Urothelium cell line (cell line): ENCODE measurements at places on chromosomes 2 and 18.

GRCh38 chr18:23900994-23901393 is 113.6 kb upstream of the TTC39C start:
- DNase-seq, result no peak

DNA sequence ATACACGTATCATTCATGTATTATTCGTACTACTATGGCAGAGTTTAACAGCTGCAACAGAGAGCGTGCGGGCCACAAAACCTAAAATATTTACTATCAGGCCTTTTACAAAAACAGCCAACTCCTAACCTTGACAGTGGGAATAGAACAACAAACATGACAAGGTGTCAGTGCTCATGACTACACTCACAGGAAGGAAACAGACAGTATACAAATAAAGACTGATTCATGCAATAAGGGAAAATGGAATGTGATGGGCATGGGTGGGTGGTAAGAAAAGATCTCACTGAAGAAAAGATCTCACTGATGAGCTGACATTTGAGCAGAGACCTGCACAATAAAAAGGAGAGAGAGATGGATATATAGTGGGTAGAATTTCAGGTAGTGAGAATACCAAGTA is 347.8 kb downstream of the ALK start:
- DNase-seq, result no peak

GRCh38 chr2:167862782-167863181 is 384.6 kb downstream of the STK39 start:
- DNase-seq, result peak; percentile 46

GRCh38 chr2:20129331-20130159 is 78.1 kb upstream of the LAPTM4A start:
- DNase-seq, result no peak

DNA sequence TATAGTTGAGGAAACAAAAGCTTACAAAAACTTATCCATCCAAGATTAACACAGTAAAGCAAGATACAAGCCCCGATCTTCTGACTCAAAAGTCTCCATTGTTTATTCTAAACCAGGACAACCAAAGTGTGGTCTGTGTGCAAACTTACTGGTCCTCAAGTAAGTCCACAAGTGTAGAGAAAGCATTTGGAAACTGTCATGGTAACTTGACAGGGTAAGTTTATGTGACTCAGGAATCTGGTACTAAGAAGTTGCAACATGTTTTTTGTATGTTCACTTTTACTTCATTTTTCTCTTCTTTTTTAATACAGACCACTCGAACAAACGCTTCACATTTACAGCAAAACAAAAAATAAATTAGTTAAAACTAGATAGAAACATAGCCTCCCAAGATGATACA is 9.4 kb downstream of the MBD2 start:
- DNase-seq, result no peak

- DNase-seq, result no peak
Measured at GRCh38 chr2:55147041-55147440, 85.1 kb downstream of the CLHC1 start.

GRCh38 chr18:73879328-73879727 is 268.3 kb downstream of the FBXO15 start:
- DNase-seq, result no peak

DNA sequence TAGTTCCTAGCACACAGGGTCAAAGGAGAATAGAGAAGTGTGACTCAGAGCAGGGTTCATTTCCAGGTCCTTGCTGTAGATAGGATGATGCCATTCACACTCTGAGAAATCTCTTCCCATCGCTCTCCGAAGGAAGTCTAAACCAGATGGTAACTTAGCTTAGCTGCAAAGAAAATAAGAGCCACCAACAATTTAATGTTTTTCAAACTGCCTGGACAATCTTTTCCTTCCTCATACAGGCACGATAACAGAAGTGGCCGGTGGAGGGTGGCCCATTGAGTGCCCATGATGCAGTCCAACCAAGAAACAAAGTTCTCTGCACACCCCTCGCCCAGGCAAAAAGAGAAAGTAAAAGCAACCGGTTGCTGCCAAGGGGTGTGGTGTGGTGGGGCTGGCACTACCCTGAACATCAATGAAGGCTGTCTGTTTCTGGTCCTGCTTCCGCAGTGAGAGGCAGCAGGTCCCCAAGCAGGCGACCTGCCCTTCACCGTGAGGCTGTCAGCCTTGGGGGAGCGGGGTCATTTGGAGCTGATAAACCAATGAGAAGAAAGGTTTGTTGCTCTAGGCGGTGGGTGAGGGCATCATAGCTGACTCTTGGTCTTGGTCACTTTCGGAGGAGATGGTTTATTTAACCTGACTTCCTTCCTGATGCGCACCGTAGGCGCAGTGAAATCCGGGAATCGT is 105.6 kb upstream of the CD302 start:
- no peak for DNase-seq

GRCh38 chr2:165745916-165746315 is 48.1 kb downstream of the GALNT3 start:
- no peak for DNase-seq

DNA sequence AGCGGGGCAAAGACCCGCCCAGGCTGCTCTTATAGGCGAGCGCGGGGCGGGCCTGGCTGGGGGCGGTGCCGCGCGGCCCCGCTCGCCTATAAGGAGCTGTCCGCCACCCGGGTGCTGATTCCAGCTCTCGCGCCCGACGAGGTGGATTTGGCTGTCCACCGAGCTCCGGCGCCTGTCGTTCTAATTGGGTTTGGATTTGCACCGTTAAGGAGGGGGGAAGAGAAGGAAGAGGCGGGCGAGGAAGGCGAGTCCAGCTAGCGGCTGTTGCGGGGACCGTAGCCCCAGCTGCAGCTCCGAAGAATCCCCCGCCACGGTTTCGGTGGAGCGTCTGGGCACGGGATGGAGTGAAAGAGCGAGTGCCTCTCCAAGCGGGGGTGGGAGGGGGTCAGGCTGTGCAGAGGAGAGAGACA is at the start of gene CNTNAP5:
Gene CNTNAP5, plus strand, starts transcription at position 117 of the 410 bp plus-strand sequence. CDS start 364 bp downstream, outside the sequence.
- DNase-seq, result peak; percentile 92

GRCh38 chr18:68181956-68182355 is 533.0 kb downstream of the TMX3 start:
- DNase-seq, result no peak

- no peak for DNase-seq
Measured at GRCh38 chr2:13030606-13031005, 313.9 kb downstream of the TRIB2 start.

DNA sequence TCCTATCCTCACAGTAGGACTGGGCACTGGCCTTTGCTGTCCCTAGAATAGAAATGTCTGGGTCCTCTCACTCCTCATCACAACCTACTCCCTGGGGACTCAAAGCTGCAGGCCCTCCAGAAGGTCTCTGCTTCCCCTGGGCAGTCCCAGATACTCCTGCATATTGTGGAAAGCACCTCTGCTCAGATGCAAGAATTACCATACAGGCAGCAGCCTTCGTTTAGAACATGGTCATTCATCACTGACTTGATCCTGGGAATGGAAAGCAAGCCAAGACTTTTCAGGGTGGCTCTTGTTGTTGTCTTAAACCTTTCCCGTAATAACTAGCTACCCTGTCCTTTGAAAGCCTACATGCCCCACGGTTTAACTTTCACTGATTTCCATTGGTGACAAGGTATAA is 53.1 kb upstream of the NPAS2 start:
- no peak for DNase-seq

GRCh38 chr2:36354811-36355150 is 797 bp upstream of the CRIM1 start:
- DNase-seq, result no peak

GRCh38 chr2:150110548-150110947 is 376.9 kb downstream of the RND3 start:
- DNase-seq, result no peak

DNA sequence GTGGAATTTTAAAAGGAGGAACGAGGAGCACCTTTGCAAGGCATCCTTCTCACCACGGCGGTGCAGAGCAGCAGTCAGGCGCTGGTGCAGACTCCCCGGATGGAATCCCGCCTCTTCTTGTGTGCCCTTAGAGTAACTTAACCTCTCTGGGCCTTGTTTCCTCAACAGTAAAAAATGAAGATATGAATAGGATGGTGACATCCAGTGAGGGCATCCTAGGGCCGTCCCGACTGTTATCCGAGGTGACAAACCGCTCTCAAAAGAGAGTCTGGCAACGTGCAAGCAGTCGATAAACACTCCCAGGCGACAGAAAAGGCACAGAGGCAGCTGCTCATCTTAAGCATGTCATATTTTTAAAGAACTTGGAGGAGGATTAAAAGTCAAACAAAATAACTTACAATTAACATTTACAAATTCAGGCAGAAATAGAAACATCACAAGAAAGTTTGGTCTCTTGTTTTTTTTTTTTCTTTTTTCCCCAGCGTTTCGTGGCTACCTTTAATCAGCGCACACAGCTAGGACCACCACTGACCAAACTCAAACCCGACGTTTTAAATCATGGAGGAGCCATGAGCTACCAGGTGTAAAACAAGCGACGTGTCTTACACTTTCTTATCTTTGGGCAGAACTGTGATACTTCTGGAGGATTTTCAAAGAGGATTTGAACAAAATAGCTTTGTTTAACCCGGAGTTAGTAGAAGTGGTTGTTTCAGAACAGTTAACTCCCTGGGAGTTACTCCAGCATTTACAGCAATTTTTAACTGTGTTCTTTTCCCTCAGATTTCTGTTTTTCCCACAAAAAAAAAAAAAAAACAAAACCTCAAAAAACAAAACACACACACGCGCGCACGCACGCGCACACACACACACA is 2.1 kb downstream of the MBP start:
- no peak for DNase-seq

- no peak for DNase-seq
Measured at GRCh38 chr2:12827721-12828120, 111.0 kb downstream of the TRIB2 start.

DNA sequence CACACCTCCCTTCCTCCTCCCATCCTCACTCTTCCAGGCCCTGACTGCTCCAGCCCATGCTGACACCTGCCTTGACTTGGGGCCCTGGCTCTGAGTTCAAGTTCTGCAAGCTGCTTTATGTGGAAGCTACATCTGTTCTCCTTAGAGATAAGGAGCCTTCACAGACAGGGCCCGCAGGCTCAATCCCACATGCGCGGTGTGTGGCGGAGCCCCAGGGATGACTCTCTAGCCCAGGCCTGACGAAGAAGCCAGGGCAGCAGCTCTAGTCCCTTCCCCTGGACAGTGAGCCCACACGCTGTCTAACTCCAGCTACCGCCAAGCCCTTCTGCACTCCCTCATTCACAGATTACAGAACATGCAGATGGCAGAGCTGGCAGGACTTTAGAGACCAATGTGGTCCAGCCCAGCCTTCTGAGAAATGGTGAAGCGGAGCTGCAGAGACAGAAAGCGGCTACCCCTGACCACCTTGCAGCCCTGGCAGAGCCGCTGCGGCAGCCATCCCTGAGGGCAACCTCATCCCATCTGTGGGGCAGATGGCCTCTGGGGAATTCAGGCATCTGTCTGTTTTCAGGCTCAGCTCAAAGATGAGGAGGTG is 304.3 kb downstream of the CELF4 start:
- DNase-seq, result no peak

GRCh38 chr2:39534095-39534711 is 97.1 kb upstream of the MAP4K3 start:
- DNase-seq, result no peak

GRCh38 chr18:29594493-29594892 is 1417.6 kb upstream of the CDH2 start:
- no peak for DNase-seq

GRCh38 chr2:190858817-190859216 is 21.8 kb upstream of the GLS start:
- peak; percentile 62 for DNase-seq

DNA sequence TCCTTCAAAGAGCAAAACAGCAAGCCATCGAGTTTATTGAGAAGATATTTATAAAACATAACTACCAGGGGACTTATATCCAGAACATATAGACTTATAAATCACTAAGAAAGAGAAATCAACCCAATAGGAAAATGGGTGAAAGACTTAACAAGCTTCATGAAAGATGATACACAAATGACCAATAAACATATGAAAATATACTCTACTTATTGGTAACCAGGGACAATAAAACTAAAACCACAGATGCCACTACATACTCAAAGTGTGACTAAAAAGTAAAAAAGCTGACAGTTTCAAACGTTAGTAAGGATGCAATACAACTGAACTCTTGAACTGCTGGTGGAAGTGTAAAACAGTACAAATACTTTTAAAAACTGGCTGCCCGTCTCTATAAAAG is 154.3 kb downstream of the TMEM163 start:
- DNase-seq, result no peak

DNA sequence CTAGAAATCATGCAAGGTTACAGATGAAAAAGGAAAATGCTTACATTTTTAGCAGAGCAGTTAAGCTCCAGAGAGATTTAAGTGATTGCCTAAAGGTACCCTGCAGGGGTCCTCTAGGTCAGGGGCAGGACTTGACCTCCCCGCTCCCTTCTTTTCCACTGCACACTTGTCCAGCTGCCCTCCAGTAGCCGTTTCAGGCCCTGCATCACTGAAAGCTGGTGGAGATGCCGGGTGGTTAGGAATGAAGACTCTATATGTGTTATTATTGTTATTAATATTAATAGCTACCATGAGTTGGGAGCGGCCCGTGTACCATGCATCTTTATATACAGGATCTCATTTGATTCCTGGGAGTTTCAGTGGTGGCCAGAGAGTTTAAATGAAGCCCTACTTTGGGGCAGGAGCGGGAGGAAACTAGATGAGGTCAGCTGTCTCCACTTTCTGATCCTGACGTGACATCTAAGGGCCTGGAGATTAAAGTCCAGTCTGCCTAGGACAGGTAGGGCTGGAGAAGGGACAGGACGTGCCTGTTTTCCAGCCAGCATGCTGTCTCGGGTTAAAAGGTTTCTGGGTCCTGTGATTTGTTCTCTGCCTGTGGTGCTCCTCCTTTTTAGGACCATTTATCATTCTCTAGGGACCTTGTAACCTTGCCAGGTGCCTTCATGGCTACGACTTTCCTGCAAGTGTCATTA is 2.1 kb downstream of the TMEM37 start:
- DNase-seq, result no peak

- peak; percentile 85 for DNase-seq
Measured at GRCh38 chr2:54728669-54729120, 5.2 kb downstream of the EML6 start.

- no peak for DNase-seq
Measured at GRCh38 chr2:230784795-230785194, 72.2 kb downstream of the CAB39 start.

DNA sequence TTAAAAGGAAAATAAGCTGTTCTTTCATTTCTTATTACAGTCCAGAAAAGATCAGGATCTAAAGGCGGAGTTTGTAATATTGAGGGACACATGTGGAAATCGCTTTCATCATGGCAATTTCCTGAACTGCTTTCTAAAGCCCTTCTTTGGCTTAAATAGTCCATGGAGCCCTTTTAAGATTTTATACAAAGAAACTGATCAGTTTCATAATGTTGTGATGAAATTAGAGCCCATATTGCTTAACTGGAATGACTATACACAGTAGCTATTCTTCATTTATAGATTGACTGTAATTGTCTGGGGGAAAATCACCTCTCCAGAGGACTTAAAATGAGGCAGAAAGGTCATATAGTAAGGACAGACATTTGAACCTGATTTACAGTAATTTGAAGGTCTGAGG is 322.2 kb downstream of the ETAA1 start:
- DNase-seq, result no peak
